ENCODE measurements at places on chromosomes 5 and 9.

DNA sequence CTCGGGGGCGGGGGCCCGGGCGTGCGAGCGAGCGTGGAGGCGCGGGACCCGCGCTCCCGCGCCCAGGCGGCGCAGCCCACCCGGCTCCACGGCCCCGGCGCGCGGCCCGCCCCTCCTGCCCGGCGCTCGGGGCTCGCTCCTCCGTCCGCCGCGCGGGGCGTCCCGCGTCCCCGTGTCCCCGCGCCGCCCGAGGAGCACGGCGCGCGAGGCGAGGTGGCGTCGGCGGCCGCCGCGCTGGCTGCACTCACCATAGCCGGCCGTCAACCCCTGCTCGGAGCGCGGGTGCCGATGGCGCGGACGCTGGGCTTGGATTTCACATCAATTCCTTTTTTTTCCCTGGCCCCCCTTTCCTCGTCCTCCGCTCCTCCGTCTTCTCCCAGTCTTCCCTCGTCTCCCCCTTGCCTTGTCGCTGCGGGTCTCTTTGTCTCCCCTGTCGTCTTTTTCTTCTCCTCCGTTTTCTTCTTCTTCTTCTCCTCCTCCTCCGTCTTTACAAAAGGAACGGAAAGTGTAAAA, 494 bp downstream of the PTCH1 start:
- DNase-seq, result peak; percentile 53

DNA sequence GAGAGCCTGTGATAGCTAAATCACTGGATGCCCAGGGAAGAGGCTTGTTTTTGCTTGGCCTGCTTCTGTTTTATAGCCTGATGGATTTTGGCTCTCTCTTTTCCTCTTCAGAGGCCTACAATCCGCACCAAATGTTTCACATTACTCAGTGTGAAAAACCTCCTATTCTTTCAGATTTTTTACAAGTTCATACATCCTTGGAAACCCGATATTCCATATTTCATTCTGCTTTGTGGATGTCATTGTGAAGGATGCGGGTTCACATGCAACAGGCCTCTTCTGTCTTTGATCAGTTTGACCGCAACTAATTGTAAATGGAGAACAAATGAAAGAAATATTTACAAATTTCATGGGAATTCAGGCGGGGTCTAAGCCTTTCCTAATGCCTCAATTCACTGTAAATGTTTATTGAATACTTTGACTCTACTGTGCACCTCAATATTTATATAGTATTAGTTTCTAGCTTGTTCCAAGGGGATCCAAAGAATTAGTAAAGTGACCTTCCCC, 269.9 kb downstream of the DMRT2 start:
- DNase-seq, result no peak

DNA sequence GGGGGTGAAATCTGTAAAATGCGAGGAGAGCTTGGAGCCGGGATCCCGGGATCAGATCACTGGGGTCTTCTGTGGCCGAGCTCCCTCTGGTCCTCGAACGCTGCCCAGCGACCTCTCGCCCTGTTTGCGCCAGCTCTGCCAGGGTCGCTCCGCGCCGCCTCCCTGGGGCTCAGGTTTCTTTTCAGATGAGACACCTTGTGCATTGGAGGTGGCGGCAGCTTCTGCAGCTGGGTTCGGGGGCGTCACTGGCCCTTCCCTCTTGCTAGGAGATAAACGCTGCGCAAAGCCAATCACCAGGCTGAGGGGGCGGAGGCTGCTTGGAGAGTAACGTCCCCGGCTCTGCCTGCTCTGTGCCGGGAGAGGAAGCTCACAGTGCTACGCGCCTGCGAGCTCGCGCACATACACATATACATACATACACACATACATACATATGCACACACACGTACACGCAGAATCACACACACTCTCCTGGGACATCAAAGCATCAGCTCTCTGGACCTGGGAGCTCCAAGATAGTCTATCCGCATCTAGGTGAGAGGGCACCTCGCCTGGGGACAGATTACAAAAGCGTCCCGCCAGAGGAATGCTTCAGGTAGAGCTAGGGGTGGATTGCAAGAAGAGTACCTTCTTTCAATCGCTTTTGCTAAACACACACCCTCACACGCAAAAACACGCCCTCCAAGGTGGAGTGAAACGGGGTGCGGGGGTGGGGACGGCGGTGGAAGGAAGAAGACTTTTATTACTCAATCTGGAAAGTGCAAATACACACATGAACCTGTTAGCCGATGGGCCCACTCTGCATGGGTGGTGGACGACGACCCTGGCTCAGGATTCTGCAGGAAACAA, at the start of gene ST8SIA4:
ST8SIA4 (minus strand) TSS at position 244 of the 849 bp plus-strand sequence. CDS start 327 bp downstream, outside the sequence.
- peak; percentile 95 for DNase-seq

DNA sequence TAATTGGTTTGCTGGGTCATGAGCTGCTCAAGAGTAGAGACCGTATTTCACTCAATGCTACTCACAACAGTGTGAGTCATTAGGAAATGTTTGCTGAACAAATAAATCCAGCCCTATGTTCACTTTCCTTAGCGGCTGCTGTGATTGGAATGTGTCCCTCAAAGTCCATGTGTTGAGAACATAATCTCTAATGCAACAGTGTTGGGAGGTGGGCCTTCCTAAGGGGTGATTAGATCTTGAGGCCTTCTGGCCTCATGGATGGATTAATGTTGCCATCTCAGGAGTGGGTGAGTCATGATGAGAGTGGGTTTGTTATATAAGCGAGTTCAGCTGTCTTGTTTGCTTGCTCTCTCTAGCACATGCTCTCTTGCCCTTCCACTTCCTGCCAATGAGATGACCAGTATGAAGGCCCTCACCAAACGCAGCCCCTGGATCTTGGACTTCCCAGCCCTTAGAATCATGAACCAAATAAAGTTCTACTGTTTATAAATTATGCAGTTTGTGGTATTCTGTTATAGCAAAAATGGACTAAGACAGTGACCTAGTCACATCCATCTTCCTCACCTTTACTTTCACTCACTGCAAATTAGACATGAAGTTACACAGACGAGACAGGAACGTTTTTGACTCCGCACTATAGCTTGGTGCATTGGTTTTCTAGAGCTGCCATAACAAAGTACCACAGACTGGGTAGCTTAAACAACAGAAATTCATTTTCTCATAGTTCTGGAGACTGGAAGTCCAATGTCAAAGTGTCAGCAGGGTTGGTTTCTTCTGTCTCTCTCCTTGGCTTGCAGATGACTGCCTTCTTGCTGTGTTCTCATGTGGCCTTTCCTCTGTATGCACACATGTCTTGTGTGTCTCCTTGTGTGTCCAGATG, 50.9 kb upstream of the FAM169A start:
- peak; percentile 97 for DNase-seq

DNA sequence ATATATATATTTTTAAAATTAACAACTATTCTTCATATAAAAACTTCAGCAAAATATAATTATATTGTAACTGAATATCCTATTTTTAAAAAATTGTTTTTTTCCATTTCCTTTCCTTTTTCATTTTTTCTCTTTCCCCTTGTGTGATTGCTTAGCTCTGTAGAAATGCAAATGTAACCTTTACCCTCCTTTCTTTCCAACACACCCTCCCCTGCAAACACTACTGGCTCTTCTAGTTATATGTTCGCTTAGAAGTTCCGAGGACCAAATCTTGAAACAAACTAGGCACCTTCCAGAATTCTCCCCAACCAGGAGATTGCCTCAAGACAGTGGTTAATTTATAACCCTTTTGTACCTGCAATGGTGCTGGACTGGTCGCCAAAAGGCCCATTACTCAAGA, 1980.0 kb upstream of the CDH6 start:
- DNase-seq, result no peak

DNA sequence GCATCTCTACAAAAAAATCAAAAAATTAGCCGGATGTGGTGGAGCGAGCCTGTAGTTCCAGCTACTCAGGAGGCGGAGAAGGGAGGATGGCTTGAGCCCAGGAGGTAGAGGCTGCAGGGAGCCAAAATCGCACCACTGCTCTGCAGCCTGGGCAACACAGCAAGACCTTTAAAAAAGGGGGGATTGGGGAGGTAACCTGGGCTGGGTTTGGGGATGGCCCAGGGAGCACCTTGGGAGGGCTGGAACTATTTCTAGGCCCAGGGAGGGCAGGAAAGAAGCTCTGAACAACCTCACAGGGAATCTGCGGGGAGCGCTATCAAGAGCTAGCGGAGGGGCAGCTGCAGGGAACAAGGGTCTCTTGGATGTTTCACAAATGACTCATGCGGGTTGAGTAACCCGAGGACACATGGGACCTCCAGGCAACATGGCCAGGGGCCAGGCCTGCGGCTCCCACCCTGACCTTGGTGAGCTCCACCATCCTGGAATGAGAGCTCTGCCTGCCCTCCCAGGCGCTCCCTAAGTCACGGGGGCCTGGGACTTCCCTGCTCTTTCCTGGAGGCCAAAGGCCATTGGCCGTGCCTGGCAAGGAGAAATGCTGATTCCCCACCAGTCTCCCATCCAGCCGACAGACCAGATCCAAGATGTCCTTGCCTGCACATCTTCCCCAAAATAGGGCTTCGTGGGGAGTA, 23.4 kb downstream of the SARDH start:
- DNase-seq, result no peak

GRCh38 chr9:136684339-136684738, 2.9 kb downstream of the AGPAT2 start:
- DNase-seq, result no peak

DNA sequence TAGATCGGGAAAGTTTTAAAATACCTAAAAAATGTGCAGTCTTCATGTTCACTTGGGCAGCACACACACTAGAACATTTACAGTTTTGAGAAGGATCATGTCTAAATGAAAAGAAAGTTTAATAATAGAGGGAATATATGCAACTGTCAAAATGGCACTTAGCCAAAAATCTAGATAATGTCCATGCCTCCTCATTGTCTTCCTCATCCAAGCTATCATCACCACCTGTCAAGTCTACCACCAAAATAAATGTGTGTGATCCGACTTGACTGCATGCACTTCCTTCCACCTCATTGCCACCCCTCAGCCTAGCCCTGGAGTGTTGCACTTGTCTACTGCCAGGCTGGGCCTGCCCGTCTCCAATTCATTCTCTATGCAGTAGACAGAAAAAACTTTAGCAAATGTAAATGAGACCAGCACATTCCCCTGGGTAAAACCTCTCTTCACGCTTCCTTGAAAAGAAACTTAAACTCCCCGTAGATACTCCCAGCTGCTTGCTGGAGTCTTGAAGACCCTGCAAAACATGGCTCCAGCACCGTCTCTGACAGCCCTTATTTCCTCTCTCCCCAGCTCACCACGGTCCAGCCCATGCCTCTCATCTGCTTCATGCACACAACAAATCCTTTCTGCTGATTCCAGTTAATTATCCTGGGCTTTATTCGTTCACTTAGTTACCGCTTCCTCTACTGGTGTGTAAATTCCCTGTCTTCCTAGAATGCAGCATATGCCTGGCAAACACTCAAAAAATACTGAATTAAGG, 66.9 kb downstream of the FANCC start:
- DNase-seq, result no peak

GRCh38 chr9:122366074-122366660, 4.7 kb upstream of the PTGS1 start:
- DNase-seq, result no peak
